NCI-H69 (cell line): ENCODE measurements at places on chromosomes 1 and 21.
A peak's percentile ranks its signal among the peaks of the same experiment; 100 is the strongest.

DNA sequence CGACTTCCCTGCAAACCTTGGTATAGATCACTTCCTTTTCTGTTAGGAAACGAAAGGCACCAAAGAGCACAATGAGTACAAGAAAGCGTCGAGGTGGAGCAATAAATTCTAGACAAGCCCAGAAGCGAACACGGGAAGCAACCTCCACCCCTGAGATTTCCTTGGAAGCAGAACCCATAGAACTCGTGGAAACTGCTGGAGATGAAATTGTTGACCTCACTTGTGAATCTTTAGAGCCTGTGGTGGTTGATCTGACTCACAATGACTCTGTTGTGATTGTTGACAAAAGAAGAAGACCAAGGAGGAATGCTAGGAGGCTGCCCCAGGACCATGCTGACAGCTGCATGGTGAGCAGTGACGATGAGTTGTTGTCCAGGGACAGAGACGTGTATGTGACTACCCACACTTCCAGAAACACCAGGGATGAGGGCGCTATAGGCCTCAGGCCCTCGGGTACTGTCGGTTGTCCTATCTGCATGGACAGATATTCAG lies 18.5 kb downstream of the FAM89A start:
- no peak for DNase-seq

GRCh38 chr1:117630423-117630998 lies 24.7 kb downstream of the TENT5C start:
- no peak for DNase-seq

- DNase-seq = no peak
These were observed 116.4 kb downstream of the USH2A start for GRCh38 chr1:216306830-216307229.

DNA sequence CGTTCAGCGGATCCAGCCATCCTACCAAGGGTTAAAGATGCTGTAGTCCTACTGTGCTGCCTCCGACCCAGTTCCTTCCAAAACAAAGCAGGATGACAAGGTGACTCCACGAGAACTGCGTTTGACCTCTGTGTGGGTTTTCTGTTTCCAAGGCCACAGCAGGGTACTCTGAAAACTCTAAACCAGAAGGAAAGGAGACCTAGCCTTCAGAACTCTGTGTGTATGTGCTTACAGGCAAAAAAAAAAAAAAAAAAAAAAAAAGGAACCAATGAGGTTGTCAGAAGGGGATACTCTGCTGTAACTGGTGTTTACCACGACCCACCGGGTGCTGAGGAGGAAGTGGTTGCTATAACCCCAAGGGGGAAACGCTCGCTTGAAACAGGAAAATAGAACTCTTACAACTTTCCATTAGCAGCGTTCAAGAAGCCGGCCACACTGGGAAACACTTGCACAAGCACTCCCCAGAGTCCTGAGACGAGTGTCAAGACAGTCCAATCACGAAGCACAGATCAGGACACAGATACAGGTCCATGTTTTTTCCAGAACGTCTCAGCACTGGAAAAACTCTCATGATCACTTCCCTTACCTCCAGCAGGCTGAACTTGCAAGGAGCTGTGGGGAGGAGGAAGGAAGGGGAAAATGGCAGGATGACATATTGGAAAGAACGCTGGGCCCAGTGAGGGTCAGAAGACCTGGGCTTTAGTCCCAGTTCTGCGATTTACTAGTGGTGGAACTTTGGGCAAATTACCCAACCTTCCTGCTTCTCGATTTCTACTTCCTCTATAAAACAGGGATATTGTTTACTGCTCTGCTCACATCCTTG lies 64.0 kb downstream of the ITPKB start:
- DNase-seq = no peak

GRCh38 chr1:171298696-171299095 lies 15.3 kb upstream of the FMO4 start:
- DNase-seq = no peak

GRCh38 chr1:86760199-86760598 lies 55.8 kb downstream of the SH3GLB1 start:
- no peak for DNase-seq

DNA sequence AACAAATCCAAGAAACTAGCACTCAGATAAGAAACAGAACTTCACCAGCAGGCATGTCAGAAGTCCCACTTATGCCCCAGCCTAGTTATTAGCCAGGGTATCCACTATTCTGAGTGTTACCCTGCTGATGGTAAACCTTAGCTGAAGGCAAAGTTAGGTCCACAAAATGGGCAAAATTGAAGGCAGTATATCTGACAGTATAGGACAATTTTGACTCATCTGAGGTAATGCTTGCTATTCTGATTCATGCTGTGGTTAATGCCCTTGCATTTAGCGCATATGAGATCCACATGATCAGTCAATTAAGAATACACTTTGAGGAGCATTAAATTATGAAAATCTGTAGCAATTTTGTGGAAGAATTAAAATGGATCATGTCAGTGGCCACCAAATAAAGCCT lies 15.1 kb downstream of the IFI44 start:
- DNase-seq = no peak

DNA sequence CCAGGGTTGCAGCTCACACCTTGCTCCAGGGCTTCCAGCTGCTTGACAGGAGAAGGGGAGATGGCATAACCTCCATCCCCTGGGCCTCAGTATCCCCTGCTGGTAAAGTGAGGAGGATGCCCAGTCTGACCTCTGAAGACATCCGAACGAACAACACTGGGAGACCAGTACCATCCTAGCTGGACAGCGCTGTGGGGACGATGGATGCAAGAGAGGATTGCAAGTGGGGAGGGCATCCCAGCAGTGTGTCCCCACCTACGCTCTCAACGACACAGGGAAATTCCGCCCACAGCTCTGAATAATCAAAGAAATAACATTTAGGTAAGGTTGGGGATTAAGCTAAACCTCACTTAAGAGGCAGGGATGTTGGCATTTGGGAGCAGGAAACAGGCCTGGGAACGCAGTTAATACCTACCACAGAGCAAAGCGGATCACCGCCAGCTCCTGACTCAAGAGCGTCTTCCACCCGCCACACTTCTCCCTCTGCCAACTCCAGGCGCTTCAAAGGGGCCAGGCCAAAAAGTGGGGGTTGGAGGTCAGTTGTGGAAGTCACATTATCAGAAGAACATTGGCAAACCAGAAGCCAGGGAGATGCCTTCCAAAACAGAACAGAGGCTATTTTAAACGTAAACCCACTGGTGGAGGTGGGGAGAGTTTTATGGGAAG lies 47.6 kb downstream of the SSBP3 start:
- no peak for DNase-seq

GRCh38 chr1:156898161-156898566 lies 4.6 kb downstream of the PEAR1 start:
- no peak for DNase-seq

DNA sequence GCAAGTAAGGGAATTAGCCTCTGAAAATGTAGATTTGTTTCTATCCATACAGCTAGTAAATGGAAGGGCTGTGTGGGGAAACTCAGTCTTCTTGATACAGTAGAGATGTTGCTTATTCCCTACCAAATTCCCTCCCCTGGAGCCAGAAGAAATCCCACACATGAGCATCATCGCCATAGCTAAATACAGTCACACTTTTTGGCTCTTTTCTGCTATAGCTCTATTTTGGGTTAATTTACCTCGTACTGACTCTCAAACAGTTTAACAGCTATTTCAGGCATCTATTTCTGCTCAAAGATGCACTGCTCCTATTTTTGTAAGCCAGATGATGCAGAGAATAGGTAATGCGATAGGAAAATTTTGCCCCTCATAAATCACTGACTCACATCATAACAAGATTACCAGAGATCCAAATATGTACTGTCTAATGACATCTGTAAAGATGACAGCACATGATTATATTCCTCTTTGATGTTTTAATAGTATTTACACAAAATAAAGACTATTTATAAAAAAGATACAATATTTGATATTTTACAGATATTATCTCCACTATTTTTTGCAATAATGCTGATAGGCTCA lies 58.6 kb downstream of the XCL1 start:
- DNase-seq = peak; percentile 46

- no peak for DNase-seq
These were observed 61.3 kb downstream of the SLC66A1 start for GRCh38 chr1:19373211-19374082.

DNA sequence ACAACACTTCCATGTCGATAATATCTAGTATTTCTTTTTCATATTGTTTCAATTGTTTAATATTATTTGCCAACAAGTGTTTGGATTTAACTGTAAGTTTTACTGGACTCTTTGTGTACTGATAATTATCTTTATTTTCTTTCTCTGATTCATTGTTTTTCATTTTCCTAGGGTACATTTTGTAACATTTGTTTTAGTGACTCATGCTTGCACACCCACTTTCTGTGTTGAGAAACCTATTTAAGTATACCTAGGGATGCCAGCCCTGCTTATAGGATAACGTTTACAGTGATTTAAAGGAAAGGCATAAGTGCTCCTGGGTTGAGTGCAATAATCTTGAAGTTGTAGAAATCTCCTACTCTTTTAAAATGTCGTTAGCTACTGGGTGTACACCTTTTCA lies 1386.0 kb upstream of the ADGRL4 start:
- no peak for DNase-seq

- DNase-seq = peak; percentile 81
These were observed 519 bp downstream of the ZNF496 start for GRCh38 chr1:247331172-247331524.
